ENCODE measurements at places on chromosomes 11 and 22.

DNA sequence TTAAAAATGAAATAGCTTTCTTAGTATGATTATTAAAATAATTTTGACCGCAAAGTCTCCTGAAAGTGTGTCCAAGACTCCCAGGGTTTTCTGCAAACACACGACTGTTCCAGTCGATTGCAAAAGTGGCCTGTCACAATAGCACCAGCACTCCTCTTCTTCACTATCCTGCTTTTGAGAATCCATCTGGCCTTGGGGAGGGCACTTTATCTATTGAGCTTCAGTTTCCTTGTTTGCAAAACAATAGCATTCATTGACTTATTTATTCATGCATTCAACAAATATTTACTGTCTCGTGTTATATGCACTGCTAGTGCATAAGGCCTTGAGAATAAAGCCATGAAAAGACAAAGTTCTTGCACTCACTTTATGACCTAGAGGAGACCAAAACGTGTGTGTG lies 96.2 kb upstream of the NTM start:
- no peak for DNase-seq

DNA sequence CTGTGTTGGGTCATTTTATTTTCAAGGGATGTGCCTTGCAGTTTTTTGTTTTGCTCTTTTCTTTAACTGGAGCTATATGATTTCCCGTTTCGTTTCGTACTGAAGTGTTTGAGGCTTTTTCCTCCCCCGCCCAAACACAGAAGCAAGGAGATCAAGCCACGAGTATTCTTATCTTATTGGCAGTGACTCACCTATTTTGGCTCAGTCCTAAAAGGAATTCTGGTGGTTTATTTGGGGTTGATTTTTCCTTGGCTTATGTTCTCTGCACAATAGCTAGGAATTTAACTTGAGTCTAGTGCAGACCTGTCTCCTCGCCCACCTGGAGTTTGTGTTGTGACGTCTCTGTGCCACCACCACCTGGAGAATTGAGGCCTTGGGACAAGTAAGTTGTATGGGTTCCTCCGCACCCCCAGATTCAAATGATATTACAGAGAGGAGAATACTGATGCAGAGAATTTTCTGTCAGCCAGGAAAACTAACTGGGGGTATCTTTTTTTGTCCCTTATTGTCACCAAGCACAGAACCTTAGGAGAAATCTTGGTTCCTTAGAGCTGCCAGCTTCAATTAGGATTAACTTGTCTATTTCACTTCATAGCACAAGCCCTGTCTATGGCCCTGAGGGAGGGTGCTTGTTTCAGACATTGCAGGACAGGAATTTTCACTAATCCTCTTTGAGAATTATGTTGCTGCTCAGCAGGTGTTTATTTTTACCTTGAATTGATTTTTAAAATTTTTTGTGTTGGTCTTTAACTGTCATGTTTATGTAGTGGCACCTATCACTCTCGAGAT lies 90.4 kb upstream of the BIRC3 start:
- no peak for DNase-seq

GRCh38 chr11:126415669-126416420 lies 60.4 kb downstream of the ST3GAL4 start:
- DNase-seq = no peak

- no peak for DNase-seq
Observed at GRCh38 chr11:10762913-10763421, 11.9 kb downstream of the CTR9 start.

DNA sequence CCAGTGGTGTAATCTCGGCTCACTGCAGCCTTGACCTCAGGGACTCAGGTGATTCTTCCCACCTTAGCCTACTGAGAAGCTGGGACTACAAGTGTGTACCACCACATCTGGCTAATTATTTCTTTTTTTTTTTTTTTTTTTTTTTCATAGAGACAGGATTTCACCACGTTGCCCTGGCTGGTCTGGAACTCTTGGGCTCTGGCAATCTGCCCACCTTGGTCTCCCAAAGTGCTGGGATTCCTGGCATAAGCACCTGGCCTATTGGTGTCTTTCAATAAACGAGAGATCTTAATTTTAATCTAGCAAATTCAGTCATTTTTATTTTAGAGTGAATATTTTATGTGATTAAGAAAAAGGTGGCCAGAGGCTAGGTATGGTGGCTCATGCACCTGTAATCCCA lies 40.1 kb downstream of the DGCR2 start:
- DNase-seq = no peak

DNA sequence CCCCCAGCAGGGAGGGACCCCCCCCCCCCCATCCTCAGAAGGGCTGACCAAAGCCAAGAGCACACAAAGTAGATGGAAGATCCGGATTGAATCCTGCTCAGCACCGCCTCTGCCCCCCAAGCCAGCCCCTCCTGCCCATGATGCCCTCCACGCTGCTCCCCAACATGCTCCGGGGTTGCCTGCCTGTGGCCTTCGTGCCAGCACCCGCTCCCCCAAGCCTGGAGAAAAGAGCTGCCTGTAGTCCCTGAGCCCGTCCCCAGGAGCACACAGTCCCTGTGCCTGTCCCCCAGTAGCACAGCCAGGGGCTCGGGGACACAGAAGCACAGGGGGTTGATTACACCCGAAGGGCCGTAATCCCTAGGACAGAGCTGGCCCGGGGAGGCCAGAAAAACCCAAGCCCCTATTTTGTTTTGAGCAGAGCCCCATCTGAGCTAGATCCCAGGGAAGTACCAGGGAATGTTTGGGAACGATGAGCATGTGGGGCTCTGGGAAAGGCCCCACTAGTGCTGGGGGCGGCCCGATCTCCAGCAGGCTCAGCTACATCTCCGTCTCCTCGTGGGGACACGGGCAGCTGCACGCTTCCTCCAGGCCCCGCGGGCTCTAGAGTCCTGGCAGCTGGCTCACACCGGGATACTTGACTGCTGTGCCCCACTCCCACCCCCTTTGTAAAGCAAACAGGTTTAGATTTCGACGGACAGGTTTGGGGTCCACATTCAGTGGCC lies 66.7 kb downstream of the PHF21B start:
- no peak for DNase-seq

DNA sequence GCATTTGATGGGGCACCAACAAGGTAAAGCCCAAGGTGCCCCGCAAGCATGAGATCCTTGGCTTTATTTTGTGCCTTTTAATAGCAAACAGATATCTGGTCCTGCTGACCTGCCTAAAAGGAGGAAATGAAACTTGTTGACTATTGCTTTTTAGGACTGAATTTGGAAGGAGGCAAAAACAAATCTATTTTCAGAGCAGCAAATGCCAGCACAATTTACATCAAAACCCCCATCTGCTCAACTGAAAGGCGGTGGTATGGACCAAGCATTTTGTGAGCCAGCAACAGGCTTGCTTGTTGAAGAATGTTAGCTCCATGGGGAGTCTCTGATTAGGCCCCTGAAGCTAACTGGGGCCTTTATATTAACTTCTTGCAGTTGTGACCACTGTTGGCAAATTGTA lies 192.6 kb upstream of the E2F8 start:
- no peak for DNase-seq

- DNase-seq = no peak
Observed at GRCh38 chr22:35014812-35015211, 51.1 kb upstream of the ISX start.

DNA sequence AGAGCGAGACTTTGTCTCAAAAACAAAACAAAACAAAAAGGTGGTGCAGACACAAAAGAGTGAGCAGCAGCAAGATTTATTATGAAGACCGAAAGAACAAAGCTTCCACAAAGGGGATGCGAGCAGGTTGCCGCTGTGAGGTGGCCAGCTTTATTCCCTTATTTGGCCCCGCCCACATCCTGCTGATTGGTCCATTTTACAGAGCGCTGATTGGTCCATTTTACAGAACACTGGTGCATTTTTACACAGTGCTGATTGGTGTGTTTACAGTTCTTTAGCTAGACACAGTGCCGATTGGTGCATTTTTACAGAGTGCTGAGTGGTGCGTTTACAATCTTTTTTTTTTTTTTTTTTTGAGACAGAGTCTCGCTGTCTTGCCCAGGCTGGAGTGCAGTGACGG lies 77.4 kb downstream of the CECR2 start:
- DNase-seq = no peak

- no peak for DNase-seq
Observed at GRCh38 chr11:118320515-118320914, 16.0 kb downstream of the CD3E start.

DNA sequence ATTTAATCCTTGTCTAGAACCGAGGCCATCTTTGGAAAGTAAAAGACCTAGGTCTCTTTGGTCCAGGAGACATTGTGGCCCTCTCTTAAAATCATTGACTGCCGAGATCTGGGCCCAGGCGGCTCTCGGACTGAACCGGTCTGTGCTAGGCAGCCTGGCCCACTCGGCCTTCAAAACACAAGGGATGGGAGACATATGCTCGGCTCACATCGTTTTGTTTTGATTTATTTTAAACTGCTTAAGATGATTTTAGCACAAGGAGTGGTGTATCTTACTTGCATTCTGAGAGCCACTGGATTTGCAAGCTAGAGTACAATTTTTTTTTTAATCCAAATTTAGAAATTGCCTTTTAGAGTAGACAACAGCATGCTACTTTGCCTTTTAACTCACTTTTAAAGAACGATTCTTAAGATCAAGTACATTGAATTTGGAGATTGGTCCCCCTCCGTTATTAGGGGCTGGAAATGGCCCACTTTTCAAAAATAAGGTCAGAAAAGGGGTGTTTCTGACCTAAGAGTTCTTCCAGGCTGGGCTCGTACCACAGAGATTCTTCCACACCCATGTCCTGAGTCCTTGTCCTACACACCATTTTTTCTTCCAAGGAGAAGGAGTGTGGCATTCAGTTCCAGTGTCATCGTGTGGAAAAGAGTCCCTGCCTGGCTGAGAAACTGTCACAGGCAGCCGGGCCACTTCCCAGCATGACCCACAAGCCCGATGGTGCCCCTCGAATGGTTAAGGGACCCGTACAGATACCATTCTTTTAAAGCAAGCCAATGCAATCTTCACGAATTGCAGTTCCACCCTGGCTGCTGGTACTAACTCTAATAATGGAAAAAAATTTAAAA lies 80.5 kb upstream of the WNT7B start:
- DNase-seq = no peak

GRCh38 chr11:10331548-10332289 lies 26.8 kb downstream of the ADM start:
- no peak for DNase-seq

- DNase-seq = no peak
Observed at GRCh38 chr11:124895471-124895971, 2.1 kb downstream of the ROBO4 start.

GRCh38 chr11:1391165-1392075 lies 1.7 kb downstream of the BRSK2 start:
- DNase-seq = no peak

GRCh38 chr11:115317277-115318185 lies 186.7 kb downstream of the CADM1 start:
- DNase-seq = no peak

DNA sequence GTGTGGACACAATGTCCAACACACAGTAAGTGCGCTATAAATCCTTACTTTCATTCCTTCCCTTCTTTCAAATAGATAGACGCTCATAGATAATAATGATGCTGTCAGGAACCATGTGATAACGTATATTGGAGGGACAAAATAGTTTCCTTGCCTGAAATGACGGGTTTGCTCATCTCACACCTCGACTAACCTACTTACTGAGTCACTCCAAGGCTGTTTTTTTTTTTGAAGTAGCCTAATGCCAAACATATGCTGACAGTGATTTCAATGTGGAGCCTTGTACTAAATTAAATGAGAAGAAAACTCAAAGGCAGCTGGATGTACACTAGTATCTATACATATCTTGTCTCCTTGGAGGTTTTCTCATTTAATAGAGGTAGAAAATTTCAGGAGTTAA lies 400.5 kb downstream of the NELL1 start:
- no peak for DNase-seq

DNA sequence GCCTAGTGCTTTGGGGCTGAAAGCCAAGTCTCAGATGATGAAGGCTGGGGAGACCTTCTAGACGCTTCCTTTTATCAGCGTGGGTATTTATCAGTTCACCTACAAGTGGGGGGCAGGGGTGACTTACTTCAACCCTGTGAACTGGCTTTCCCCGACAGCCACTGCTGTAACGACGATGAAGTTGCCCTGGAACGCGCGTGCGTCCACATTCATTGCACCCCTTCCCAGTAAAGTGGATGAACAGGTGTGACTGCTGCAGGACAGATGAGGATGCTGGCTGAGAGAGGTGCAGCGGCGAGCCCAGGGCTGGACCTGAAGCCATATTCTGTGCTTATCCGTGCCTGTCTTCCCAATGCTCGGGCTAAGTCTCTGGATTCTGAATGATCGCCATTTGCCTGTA lies 1122.3 kb downstream of the TBC1D22A start:
- DNase-seq = no peak

Data from activated CD8-positive, alpha-beta memory T cell treated with anti-CD3 and anti-CD28 coated beads, Interleukin-2, amount 50 U/mL, for 4 hours (primary cell).